HuH-7.5 (cell line): ENCODE measurements at places on chromosomes 1 and 21.

DNA sequence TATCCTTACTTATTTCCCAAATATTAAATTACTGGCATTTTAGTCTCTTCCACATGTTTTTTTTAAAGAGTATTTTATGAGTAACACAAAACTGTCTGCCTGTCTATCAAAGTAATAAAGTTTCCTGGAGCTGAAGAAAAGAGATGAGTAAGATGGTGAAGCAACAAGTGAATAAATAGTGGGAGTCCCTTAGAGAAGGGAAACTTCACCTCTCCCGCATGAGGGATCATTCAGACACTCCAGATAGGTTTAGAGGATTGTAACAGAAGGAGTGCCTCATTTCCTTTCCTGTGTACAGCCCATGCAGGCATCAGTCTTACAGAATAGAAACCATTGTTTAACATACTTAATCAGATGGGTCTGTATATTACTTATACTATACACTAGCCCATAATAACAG lies 205.7 kb downstream of the USP25 start:
- DNase-seq, result no peak

DNA sequence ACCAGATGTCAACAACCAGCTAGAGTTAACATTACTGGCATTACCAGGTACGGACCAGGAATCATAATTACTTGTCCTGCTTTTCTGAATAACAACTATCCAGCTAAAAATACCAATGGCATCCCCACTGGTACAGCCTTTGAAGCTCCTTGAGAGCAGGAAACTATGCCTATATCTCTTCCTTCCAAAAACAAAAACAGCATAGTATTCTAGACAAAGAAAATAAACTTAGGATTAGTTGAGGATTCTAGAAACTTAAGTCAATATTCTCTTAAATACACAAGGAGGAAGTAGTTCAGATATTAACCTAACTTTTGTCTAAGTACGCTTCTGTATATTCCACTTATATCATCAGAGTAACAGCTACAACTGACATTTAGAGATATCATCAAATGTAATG lies 3.0 kb downstream of the FUBP1 start:
- DNase-seq, result no peak

GRCh38 chr1:31112266-31112935 lies 46.9 kb upstream of the PUM1 start:
- DNase-seq, result no peak

- no peak for DNase-seq
Measured at GRCh38 chr21:27298465-27298864, 331.6 kb upstream of the ADAMTS5 start.

DNA sequence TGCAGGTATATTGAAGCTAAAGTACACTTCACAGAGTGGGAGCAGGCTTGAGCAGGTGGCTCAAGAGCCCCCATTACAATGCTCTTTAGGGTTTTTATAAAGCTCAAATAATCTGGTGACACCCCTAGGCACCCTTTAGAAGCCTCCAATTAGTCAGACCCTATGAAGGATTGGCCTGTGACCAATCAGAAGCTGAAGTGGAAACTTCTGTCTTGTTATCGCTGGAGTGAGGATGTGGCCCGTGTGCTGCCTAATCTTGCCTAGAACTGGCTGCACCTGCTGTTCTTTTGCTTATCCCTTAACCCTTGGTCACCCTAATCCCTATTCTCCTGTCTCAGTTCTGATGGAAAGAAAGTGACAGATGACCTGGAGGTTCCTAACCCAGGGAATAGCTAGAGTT lies 70.8 kb upstream of the ABCG1 start:
- no peak for DNase-seq

- no peak for DNase-seq
Measured at GRCh38 chr1:10904396-10905358, 107.8 kb upstream of the TARDBP start.

DNA sequence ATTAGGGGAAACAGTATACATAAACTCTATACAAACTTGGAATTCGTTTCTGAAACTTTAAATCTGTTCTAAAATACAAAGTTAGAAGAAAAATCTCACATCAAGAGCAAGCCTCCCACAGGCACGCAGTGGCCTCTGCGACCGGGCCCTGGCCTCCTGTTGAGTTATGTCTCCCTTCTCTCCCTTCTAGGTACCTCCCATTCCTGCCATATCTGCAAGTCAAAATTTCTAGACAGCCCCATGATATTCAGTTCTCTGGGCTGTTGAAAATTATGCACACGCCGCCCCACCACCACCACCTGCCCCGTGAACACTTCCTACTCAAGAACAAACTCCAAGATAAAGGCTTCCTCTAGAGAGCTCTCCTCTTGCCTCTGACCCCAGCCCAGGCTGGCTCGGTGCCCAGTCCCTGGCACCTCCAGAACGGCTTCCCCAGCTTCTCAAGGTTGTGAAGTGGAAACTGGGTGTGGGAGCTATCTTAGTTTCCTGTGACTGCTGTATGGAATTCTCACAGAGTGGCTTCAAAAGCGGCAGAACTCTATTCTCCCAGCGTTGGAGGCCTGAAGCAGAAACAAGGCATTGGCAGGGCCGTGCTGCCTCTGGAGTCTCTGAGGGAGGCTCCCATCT lies 37.7 kb upstream of the LRP8 start:
- no peak for DNase-seq

DNA sequence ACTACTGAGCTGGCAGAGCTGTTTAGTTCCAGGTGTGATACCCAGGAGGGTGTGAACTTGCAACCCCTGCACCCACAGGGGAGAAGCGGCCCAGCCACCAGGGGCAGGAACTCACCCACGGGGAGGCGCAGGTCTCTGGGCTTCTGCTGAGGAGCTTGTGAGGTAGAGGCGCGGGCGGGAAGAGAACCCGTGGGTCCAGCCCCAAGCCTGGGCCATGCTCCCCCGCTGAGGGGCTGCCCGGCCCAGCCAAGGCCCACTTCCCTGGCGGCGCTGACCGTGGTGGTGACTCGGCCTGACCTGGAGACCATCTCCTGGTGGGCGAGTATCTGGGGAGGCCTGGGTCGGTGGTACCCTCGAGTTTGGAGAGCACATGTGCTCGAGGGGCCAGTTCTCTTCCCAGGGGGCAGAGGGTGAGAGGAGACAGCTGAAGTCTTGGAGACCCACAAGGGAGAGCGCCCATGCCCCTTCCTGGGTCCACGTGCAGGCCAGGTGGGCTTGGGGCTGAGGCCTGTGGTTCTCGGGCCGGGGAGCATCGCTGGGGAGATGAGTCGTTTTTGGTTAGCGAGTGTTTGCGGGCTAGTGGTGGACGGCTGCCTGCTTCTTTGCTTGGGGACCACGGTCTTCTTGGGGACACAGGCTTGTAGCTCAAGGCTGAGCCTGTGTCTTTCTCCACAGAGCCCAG lies 28.4 kb upstream of the EDN2 start:
- no peak for DNase-seq

GRCh38 chr1:162074276-162075005 lies 5.0 kb downstream of the NOS1AP start:
- no peak for DNase-seq

DNA sequence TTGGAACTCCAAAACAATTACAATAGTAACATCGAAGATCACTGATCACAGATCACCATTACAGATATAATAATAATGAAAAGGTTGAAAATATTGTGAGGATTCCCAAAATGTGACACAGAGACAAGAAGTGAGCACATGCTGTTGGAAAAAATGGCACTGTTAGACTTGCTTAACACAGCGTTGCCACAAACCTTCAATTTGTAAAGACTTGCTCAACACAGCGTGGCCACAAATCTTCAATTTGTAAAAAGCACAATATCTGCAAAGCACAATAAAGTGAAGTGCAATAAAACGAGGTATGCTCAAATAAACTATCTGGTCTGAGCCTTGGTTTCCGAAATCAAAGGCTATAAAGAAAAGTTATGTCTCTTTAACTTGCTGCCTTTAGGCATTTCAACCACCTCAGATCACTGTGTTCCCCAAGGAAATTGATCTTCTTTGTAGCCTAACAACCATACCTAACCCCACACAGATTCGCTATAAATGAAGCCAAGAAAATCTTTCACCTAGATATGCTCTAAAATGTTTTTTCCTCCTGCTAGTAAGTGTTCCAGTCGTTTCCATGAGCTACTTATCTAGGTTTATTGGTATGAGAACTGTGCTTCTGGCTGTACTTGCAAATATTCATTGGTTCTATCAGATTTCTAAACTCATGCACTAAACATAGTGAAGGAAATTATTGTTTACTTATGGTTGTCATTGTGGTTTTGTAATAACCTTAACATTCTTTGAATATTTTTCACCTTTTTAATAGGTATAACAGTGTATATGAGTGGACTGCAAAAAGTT lies 13.1 kb upstream of the LPGAT1 start:
- DNase-seq, result no peak

- DNase-seq, result no peak
Measured at GRCh38 chr1:86848654-86849053, 65.3 kb downstream of the SELENOF start.

DNA sequence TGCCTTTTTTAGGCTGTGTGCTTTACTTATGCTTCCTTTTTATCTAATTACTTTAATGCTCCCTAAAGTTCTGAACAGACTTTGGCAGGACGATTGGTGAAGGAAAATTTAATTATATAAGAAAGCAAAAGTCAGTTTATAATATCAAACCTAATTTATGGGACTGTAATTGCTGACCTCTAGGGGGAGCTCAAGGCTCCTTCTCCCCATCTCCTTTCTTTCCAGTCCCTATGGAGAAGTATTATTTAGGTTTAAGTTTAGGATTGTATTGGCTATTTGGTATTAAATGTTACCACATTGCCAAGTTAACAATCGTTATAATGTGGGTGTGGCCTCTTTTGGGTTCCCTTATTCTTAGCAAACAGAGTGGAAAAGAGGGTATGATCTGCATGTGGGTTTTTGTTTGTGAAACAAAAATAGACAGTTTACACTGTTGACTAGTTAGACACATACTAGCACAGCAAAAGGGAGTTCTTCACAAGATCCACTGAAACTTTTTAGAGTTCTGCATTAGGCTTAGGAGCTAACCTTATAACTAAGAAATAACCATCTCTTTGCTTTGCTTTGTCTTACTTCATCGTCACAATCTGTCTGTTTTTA lies 48.2 kb upstream of the TNFSF4 start:
- DNase-seq, result peak; percentile 20

DNA sequence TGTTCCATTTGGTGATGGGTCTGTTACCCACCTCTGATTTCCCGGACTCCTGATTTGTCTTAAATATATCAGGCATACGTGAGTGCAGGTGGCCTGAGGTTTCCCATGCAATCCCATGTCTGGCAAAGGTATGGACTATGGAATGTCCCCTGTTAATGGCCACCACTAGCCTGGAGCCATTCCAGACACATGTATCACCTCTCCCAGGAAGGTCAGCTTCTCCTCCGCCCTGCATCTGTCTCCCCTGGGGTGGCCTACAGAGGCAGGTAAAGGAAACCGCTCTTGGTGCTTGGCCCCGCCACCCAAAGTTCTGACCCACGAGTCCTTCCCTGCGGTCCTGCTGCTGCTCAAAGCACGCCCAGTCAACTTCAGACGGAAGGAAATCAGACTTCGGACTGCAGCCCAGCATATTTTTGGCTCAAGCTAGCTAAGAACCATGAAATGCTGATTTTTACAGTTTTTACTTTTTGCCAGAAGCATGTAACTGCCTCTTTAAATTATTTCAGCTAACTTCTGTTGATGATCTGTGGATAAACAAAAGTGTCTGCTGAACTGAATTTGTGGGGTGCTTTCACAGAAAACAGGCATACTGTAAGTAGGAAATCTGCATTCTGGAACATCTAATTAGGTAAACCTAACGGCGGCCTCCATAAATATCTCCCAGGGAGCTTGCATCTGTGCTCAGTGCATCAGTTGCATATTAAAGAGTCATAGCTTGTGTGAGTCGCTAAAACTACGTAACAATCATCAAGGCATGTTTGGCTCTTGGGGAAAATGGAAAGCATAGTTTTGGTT lies 105.9 kb downstream of the PCP4 start:
- DNase-seq, result no peak

- no peak for DNase-seq
Measured at GRCh38 chr1:42978317-42979035, 19.8 kb upstream of the SLC2A1 start.

GRCh38 chr1:19391596-19391981 lies 79.5 kb downstream of the SLC66A1 start:
- DNase-seq, result no peak

GRCh38 chr1:161071886-161072371 lies 2.2 kb upstream of the ARHGAP30 start:
- peak; percentile 71 for DNase-seq

DNA sequence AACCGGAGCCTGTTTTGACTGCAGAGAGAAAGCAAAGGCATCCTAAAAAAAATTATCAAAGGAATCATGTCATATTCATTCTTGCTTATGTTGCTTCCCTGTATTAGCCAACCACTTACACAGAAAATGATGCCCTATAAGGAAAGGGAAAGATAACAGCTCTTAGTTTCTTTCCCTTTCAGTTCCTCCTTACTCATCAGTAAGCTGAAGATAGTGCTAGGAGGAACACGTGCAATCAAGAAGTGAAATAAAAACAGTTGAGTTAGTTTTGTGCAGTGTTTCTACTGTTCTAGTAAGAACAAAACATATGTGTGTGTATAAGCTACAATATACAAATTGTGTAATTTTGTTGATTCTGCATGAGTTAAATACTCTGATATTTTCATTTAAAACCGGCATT lies 45.3 kb upstream of the MTF2 start:
- no peak for DNase-seq

DNA sequence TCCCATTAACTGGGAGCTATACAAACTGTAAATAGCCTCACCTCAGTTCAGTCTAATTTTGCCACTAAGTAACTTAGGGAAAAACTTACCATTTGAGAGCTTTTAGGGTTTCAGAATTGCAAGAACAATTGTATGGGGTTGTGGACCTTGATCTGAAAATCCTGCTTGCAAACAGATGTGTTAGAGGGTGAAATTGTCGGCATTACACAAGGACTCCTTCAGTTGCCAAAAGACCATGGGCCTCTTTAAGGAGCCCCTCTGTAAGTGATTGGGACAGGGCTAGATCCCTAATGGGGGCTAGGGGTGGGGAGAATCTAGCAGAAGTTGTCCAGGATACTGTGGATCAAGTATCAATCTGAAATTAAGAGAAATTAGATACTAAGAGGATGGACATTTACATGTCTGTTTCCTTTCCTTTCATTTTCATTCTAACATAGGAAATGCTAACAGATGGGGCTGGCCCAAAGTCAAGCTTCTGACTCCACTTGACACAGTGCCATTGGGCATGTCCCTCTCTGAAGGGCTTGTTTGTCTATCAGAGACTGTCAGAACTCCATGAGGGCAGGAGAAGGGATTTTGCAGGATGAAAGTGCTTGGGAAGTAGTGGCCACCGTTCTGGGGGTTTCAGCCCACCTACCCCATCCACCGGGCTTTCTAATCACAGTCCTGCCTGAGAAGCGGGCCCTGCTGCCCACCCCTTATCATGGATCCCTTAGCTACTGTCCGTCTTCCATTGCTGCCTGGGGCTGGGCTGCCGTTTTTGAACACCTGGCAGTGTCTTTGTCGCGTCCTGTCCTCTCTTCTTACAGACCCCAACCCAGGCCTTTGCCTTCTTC lies 54.7 kb downstream of the STUM start:
- no peak for DNase-seq

- DNase-seq, result no peak
Measured at GRCh38 chr1:46675549-46676314, 4.1 kb downstream of the TEX38 start.

DNA sequence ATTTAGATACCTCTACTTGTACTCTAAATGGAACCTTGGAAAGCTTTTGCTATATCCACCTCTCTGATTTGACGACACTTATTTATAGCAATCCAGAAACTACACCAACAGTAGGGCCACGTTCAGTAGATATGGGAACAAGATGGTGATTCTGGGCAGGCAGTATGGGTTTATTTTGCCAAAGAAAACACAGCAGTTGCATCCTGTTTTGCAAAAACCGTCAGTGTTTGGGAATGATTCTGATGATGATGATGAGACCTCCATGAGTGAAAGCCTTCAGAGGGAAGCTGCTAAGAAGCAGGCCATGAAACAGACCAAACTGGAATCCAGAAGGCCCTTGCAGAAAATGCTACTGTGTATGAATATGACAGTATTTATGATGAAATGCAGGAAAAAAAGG lies 41.5 kb upstream of the NEXN start:
- no peak for DNase-seq
